ENCODE measurements at places on chromosomes 5 and 9.

DNA sequence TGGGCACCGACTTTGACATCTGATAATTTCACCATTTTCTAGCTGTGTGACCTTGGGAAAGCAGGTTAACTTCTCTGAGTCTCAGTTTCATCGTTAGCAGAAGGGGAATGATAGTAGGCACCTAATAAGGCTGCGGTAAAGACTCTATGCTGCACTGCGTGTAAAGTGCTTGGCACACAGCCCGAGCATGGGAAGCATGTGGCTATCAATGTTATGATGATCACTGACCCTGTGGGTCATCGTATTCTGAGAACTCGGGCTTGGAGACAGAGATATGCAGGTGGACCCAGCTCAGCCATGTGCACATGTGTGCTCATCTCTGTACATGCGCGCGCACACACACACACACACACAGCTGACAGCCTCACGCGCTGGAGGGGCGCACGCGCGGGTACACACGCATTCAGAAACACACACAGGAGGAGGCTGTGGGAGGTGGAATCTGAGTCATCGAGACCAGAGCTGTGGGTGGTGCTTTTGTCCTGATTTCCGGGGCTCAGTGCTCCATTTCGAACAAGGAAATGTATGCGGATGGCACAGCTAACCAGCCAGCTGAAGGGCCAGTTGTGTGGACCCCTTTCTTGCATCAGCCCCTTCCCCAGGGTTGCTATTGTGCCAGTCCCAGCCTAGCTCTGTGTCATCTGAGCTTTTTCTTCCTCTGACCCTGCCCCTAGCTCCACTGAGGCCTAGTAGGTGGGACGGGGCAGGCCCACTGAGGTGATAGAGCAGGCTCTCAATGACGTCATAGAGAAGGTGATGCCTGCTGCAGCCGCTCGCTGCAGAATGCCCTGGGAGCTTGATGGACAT, 11.1 kb upstream of the ARAP3 start:
- peak; percentile 78 for DNase-seq

- no peak for DNase-seq
These were observed 5.8 kb upstream of the ENTPD8 start for GRCh38 chr9:137446851-137447471.

DNA sequence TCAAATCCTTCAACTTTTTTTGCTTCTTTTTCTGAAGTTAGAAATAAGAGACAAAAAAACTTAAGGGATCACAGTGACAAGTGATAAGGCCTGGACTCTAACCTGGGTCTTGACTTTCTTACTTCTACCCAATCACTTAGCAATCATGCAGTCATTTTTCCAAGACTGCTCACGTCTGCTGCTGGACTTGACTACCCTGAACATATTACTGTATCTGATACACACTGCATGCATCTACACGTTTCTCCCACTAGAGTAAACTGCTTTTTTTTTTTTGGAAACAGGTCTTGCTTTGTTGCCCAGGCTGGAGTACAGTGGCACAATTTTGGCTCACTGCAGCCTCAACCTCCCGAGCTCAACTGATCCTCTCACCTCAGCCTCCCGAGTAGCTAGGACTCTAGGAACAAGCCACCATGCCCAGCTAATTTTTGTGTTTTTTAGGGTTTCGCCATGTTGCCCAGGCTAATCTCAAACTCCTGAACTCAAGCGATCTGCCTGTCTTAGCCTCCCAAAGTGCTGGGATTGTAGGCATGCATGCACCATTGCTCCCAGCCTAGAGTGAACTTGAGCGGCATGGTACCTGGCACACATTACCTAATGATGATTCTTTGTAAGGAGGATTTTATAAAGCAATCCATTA, 7.4 kb downstream of the PLIN2 start:
- DNase-seq: no peak

DNA sequence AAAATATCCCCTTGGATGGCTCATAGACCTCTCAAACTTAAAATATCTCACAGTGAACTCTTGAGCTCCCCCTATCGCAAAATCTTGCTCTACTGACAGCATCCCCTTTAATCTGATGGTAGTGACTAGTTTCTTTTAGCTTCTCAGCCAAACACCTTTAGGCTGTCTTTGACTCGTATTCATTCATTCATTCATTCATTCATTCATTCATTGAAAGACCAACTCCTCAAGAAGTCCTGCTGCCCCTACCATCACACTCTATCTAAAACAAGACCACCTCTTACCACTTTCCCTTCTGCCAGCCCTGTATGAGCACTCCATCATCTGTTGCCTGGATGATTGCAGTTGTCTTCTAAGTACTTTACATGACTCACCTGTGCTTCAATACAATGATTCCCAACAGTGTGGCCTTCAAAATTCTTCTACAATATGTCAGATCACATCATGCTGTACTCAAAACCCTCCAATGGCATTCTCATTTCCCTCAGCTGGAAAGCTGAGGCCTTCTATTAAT, 46.8 kb downstream of the ITGA2 start:
- DNase-seq: no peak

- DNase-seq: no peak
These were observed 83.1 kb downstream of the HINT1 start for GRCh38 chr5:131081913-131082488.

- DNase-seq: no peak
These were observed 380.8 kb downstream of the EBF1 start for GRCh38 chr5:158718738-158719505.

- no peak for DNase-seq
These were observed 241.5 kb downstream of the NR3C1 start for GRCh38 chr5:143161885-143162540.

GRCh38 chr5:55151923-55152842, 7.8 kb upstream of the GPX8 start:
- no peak for DNase-seq

DNA sequence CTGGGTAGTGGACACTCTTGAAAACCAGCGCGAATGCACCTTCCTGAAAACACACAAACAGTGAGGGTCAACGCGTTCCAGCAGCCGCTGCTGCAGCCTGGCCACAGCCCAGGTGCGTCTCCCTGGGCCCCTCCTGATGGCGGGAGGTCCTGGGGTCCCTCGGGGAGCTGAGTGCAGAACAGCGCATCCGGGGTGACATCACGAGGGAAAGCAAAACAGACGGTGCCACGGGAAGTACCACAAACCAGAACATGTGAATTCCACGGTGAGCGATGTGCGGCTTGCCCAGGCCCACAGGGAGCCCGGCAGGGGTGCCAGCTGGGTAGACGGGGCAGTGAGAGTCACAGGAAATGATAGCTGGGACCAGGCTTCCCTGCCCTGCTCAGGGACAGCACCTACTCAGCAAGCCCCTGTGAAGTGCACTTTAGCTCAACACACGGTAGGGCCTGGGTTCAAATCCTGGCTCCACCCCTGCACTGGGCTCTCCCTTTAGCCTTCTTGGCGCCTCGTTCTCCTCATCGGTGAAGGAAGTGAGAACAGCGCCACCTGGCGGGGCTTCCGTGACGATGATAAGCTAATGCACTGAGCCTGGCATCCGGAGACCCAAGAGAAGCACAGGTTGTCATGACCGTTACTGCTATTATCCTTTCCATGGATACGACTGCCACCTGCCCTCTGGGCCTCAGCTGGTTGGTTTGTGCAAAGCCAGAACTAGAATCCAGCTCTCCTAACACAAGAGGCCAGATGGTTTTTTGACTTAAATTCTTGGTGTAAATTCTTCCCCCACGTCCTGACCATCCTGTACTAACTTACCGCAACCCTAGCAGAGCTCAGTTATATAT, 24.6 kb downstream of the GFPT2 start:
- DNase-seq: peak; percentile 88

- no peak for DNase-seq
These were observed 217.9 kb upstream of the KLF4 start for GRCh38 chr9:107707428-107707837.

GRCh38 chr5:88322785-88323184, 54.1 kb upstream of the TMEM161B start:
- no peak for DNase-seq

DNA sequence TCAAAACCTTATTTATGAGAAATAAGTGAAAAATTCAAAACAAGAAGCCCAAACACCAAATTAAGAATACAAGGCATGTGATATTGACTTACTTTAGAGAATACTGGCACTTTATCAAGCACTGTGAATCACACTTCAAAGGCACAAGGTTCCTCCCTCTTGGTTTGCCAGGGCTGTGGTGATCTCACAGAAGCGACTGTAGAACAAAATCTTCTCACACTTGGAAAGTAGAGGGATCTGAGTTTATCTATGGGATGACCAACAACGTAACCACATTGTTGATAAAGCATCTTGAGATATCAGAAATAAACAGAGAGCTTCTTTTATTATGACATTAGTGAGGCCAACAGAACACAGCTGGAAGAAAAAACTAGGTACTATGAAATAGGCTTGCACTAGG, 295.9 kb downstream of the NFIB start:
- no peak for DNase-seq

DNA sequence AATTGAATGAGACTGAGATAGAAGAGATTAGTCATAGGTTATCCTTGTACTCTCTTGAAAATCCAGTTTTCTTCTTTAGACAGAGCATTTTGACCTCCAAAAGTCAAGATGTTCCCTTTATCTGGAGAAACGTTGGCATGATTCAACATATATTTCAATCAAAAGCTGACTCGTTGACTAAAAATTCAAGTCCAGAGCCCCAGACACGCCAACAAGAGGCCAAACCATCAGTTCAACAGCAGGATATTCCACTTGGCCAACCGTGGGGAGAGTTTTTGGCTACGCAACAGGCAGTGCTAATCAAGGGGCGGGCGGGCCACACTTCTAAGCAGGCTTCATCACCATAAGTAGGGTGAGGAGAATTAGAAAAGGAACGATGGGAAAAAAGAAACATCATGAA, 119.1 kb downstream of the SLIT3 start:
- no peak for DNase-seq

DNA sequence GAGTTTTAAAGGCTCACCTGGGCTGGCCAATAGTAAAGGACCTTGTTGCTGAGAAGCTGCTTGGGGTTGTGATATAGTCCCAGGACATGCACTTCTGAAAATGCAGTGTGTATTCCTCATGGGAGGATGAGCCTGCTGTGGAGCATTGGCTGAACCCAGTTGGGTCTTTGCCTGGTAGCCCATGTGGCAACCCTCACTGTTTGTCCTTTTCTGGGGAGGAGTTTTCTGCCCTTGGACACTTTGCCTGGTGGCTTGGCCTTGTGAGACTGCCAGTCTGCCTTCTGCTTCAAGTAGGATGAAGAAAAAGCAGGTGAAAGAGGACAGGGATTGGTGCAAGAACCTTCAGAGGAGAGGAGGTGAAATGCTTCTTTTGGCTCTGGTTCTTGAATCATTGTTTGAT, 4.0 kb downstream of the TENT4A start:
- no peak for DNase-seq

DNA sequence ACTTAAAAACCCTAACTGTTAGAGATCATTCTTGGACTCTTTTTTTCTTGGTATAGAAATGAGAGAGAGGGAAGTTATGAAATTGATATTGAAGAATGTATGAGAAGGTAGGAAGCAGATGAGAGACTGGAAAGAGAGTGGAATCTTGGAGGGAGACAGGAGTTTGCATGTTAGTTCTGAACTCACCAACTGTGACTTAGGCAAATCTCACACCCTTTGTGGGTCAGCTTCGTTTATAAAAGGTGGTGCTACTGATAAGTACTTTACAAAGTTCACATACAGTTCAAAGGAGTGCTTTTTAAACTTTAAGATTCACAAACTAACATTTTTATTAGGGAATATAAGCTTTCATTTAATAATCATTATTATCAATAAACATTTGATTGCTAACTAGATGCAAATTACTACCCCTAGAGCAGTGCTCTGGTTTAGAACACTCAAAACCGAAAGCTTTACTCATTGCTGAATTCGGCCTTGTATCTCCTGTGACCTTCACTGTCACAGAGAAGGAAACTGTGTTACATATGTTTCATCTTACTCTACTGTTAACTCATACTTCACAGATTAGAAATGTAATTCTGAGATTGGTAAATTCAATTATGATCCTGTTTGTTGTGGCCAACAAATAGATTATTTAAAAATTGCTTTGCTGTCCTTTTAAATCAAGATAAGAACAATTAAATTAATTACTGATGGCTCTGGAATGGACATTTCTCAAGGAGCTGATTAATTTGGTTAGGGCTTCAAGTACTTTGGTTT, 143.2 kb downstream of the RMI1 start:
- DNase-seq: no peak

DNA sequence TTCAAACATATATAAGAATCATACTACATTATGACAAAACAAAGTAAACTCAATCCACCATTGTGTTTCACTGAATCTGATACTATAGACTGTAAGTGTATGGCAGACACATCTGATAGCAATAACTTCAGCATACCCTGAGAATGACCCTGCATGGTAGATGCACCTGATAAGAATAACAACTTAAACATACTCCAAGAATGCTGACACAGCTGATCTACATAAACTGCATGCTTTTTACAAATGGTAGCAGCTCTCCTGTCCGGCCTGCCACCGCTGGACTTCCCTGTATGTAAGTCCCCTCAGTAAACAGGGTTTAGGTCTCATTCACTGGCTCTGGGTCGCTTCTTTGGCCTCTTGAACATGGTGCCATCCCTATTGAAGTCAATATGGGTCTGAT, 100.4 kb downstream of the ANKH start:
- no peak for DNase-seq
